ENCODE measurements at places on chromosomes 16 and 17.

DNA sequence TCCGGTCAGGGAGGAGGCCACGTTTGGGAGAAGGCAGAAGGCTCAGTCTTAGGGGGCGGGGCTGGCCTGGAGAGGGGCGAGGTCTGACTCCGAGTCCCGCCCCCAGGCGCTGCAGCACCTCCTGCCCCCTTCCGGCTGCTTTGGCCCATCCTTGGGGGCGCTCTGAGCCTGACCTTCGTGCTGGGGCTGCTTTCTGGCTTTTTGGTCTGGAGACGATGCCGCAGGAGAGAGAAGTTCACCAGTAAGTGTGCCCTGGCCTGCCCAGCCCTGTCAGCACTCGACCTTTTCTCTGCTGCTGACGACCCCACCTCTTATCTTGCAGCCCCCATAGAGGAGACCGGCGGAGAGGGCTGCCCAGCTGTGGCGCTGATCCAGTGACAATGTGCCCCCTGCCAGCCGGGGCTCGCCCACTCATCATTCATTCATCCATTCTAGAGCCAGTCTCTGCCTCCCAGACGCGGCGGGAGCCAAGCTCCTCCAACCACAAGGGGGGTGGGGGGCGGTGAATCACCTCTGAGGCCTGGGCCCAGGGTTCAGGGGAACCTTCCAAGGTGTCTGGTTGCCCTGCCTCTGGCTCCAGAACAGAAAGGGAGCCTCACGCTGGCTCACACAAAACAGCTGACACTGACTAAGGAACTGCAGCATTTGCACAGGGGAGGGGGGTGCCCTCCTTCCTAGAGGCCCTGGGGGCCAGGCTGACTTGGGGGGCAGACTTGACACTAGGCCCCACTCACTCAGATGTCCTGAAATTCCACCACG lies 1.5 kb downstream of the TNFRSF12A start:
- DNase-seq = peak; percentile 81

DNA sequence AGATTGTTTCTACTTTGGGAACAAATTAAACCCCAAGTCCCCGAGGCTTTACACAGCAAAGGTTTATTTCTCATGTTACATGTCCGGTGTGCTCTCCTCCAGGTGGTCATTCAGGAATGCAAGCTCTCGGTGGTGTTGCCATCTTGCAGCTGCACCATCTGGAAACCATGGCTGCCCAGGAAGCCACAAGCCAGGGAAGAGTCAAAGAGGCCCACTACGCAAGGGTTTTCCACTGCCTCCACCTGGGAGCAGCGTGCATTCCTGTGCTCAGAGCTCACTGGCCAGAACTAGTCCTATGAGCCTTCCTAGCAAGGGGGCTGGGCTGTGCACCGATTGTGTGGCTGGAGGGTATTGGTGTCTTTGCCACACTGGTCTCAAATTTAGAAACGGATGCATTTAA lies 128.8 kb upstream of the FOXF1 start:
- DNase-seq = no peak

GRCh38 chr17:35183332-35183731 lies 10.9 kb downstream of the SLC35G3 start:
- no peak for DNase-seq

DNA sequence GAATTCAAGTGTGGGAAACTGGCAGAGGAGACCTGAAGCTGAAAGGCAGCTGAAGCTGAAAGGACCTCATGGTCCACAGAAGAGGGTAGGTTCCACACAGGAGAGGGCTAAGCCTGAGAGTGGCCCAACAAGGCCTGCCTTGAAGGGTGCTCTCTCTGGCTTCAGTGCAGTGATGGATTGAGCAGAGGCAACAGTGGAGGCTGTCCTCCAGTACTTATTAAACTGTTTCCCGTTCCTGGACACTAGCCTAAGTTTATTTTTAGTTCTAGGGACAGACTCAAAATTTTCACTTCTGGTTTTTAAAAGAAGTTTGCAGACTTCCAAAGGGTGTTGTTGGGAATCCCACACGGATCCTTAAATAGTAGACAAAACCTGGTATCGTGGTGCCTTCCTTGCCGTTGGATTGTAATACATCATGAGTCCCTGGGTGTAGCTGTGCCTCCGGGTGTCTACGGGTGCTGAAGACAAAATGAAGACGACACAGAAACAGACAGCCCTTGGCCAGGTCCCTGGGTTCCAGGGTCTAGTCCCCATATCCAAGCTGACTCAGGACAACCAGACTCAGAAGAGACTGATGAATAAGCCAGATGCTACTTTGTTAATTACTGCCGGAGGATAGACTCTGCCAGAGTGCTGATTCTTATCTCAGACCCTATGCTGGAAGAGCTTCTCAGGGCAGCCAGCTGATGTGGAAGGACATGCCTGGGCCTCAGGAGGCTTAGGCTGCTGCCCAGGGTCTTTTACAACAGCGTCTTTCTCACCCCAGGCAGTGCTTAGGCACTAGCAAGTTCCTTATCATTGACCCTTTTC lies 7.1 kb upstream of the CMTM4 start:
- no peak for DNase-seq

- no peak for DNase-seq
Measured at GRCh38 chr17:18356624-18357023, 6.7 kb downstream of the SHMT1 start.

GRCh38 chr17:40509626-40510327 lies 8.4 kb upstream of the TNS4 start:
- DNase-seq = no peak

- DNase-seq = no peak
Measured at GRCh38 chr17:74898376-74898946, 5.0 kb upstream of the FADS6 start.

- no peak for DNase-seq
Measured at GRCh38 chr16:86963600-86964575, 353.3 kb downstream of the C16orf95 start.

- no peak for DNase-seq
Measured at GRCh38 chr16:8764525-8765250, 32.8 kb downstream of the TMEM186 start.

DNA sequence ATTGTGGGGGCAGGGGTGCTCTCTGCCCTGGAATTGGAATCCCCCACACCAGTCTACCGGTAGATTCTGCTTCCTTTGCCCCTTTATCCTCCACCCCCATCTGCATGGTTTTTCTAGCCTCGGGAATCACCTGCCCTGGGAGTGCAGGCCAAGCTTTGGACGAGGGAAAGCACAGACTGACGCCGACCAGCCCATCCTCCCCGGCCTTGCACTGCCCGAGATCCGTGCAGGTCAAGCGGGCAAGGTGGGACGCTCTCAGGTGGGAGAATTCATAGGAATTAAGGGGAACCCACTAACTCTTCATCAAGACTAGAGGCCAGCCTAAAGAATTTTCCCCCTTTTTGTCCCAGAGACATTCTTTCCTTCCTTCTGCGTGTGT lies 9.9 kb upstream of the HOXB13 start:
- DNase-seq = no peak

DNA sequence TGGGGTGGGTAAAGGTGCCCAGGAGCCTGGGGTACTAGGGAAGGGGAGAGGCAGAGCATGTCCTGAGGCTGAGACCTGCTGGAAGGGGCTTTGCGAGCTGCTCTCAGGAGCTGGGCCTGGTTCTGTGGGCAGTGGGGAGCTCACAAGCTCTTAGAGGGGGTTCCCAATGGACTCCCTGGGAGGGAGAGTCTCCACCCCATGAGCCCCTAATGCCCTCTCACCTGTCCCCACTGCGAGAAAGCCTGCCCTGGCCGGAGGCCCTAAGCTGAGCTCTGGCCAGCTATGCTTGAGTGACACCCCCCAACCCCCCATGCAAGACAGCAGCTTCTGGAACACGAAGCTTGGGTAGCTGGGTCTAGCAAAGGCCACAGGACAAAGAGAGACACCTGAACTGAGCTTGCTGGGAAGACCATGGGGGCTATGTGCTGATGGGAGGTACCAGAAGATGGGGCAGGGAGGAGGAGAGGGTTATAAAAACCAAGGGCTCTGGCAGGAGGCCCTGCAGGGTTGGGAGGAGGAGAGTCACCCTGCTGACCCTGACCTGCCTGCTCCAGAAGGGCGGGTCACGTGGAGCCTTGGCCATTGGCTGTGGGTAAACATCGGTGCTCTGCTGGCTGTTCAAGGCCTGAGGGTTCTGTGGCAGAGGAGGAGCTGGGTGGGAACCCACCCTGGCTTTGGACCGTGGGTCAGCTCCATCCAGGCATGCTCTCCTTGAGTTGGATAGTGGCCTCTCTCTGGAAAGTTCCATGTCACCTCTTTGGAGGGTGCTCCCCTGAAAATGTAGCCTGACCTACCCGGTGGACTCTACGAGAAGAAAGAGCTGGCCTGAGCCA lies 106.7 kb downstream of the RAB11FIP4 start:
- DNase-seq = no peak

DNA sequence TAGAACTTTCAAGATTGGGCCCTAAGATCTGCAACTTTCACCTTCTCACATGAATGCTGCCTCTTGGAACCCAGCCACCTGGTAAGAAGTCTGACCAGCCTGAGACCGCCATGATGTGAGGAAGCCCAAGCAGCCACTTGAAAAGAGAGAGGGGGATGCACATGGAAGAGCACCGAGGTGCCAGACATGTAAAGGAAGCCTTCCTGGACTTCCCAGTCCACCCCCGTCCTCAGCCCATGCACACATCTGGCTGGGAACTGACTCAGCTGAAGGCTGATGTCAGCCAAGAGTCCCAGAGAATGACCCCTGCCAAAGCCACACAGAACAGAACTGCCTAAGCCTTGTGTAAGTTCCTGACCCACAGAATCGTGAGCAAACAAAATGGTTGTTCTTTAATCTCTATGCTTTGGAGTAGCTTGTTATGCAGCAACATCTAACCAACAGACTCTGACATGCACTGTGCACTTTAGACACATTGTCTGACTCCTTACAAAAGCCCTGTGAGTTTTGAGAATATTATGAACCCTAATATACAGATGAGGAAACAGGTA lies 86.7 kb downstream of the RMI2 start:
- no peak for DNase-seq

DNA sequence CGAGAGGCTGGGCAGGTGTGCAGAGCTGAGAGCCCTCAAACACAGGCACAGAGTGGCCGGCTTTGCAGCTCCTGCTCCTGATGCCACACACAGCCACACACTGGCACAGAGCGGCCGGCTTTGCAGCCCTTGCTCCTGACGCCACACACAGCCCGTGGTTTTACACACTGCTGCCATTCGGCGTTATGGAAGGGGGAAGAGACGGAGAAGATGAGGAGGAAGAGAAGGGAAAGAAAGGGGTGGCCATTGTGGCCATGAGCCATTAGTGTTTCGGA lies 26.8 kb downstream of the WSCD1 start:
- DNase-seq = no peak

GRCh38 chr16:69201787-69202186 lies 14.8 kb downstream of the SNTB2 start:
- no peak for DNase-seq

- DNase-seq = no peak
Measured at GRCh38 chr16:81167851-81168250, 70.6 kb upstream of the BCO1 start.

DNA sequence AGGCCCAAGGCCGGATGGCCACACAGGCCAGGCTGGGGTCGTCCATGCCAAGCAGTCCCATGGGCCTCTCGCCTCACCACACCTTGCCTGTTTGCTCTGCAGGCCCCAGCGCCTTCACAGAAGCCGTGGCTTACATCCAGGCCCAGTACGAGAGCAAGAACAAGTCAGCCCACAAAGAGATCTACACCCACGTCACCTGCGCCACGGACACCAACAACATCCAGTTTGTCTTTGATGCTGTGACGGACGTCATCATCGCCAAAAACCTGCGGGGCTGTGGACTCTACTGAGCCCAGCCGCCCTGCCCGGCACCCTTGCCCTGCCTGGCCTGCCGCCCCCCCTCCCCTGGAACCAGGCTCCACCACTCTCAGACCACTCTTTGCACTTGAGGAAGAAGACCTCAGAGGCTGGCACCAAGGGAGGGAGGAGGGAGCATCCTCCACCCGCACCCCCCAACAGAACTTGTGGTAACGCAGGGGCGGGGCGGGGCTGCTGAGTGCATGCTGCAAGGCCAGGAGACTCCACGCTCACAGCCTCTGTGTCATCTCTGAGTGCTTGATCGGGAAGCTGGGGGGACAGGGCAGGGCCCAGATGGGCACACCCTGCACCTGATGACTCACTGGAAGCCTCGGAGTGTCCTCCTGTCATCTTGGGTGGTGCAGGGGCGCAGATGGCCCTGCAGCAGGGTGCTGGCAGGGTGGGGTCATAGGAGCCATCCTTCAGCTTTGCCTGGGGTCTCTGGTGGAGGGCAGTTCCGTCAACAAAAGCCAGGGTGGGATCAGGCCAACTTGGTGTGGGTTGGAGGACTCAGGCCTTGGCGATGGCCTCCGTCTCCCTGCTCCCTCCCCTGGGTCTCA lies 81.5 kb downstream of the AMFR start:
- DNase-seq = no peak

GRCh38 chr16:79069633-79070032 lies 530.9 kb downstream of the MAF start:
- peak; percentile 55 for DNase-seq

DNA sequence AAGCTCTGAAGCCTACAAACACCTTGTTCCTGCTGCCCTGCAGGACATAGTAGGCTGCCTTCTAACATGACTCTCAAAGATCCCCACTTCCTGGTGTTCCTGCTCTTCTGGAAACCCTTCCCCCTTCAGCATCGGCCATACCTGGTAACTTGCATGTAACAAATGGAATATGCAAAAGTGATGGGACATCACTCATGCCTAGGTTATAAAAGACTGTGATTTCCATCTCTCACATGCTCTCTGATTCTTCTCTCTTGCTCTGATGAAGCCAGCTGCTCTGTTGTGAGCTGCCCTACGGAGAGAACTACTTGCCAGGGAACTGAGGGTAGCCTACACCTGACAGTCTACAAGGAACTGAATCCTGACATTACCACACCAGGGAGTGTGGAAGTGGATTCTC lies 72.9 kb upstream of the IRX6 start:
- no peak for DNase-seq

DNA sequence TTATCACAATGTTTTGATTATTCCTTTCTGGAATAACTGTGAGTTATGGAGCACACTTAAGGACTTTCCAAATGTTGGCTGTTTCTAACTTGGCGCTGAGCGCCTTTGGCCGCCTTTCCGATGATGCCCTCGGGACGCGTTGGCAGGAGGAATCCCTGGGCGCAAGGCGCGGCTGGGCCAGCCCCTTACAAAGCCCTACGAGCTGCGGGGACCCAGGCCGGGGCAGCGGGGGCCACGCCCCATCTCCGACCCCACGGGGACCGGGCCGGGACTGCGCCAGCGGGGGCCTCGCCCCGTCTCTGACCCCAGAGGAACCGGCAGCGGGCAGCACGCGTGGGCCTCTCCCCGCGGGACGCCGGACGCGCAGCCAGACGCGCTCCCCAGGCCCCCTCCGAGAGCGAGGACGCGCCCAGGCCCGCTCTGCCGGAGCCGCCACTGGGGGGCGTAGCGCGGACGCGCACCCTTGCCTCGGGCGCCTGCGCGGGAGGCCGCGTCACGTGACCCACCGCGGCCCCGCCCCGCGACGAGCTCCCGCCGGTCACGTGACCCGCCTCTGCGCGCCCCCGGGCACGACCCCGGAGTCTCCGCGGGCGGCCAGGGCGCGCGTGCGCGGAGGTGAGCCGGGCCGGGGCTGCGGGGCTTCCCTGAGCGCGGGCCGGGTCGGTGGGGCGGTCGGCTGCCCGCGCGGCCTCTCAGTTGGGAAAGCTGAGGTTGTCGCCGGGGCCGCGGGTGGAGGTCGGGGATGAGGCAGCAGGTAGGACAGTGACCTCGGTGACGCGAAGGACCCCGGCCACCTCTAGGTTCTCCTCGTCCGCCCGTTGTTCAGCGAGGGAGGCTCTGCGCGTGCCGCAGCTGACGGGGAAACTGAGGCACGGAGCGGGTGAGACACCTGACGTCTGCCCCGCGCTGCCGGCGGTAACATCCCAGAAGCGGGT lies at the start of gene GAA:
GAA (plus strand) TSS at position 571 of the 935 bp plus-strand sequence. CDS start 3,006 bp downstream, outside the sequence.
- peak; percentile 93 for DNase-seq

- DNase-seq = no peak
Measured at GRCh38 chr16:69812688-69813014, 50.5 kb downstream of the WWP2 start.

- no peak for DNase-seq
Measured at GRCh38 chr17:14434506-14434905, 133.6 kb downstream of the HS3ST3B1 start.
